ENCODE measurements at places on chromosomes 16 and 17. TPM values are rescaled to one million over a fixed set of nuclear protein-coding genes. Genes with fewer than 3 reads are reported as not detected.

GRCh38 chr16:76900285-76901263, 290.4 kb upstream of the MON1B start:
- DNase-seq: no peak

GRCh38 chr16:19128454-19129200, 14.9 kb downstream of the ITPRIPL2 start:
- DNase-seq: no peak

DNA sequence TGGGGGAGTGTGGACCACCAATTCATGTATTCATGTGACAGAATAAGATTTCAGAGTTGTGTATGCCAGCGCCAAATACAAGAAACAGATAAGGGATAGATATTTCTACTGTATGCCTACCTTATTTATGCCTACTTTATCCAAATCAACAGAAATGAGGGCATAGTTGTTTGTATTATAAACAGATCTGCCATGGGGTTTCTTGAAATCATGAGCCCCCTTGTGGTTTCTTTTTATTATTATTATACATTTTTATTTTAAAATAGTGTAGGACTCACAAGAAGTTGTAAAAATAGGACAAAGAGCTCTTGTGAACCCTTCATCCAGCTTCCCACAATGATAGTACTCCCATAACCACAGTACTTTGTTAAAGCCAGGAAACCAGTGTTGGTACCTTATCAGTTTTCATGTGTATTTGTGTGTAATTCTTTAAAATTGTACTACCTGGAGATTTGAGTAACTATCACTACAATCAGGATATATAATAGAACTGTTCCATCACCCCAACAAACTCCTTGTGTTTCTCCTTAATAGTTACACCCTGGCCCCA, 229.4 kb downstream of the CCDC182 start:
- no peak for DNase-seq

- no peak for DNase-seq
These were observed 18.0 kb downstream of the CCR7 start for GRCh38 chr17:40547079-40547784.

DNA sequence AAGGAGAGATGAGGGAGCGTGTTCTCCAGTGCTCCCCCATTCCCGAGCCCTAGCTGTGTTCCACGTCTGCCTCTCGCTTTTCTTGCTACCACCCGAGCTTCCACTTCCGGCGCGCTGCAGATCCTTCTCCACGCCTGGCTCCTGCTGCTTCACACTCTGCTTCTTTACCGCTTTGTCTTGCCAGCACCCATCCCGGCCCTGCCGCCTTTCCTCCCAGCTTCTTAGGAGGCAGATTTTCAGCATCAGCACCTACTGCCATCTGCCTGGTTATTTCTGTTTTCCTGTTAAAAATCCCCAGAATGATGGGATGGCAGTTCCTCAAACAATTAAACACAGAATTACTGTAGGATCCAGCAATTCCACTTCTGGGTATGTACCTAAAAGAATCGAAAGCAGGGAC, 64.7 kb downstream of the ELAC2 start:
- no peak for DNase-seq

- DNase-seq: peak; percentile 18
These were observed 106.3 kb upstream of the CRHR1 start for GRCh38 chr17:45677770-45678169.

Gene CTRB2
- total RNA-seq: not detected

Gene MAZ
- total RNA-seq: 127 TPM

Gene TOM1L1
- total RNA-seq: 18.3 TPM
